Right forelimb (tissue), 1 donor: ENCODE measurements at places on chromosomes 5 and 9.

GRCh38 chr5:157566902-157567489 lies 8.6 kb downstream of the ADAM19 start:
- DNase-seq = no peak

DNA sequence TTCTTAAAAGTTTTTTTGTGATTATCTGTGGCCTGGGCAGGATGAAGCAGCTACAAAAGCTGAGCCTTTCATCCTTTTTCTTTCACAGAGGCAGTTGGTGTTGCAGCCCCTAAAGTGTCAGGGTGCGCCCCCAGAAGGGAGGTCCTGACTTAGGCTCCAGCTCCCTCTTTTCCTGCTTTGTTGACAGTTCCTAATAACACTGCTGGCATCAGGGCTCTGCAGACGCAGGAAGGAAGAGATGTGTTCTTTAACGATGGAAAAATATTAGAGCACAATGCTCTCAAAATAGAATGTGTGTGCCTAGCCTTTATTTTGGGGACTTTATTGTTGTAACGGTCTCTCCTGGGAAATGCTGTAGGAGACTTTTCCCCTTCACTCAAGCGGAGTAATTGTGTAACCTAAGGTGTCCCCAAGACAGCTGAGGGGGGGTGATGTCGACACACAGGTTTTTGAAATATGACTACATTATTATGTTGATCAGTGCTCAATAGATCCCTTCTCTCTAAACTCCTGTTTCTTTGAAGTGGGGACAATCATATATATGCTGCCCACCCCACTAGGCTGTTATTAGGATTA lies 135.6 kb downstream of the SEMA6A start:
- DNase-seq = no peak

DNA sequence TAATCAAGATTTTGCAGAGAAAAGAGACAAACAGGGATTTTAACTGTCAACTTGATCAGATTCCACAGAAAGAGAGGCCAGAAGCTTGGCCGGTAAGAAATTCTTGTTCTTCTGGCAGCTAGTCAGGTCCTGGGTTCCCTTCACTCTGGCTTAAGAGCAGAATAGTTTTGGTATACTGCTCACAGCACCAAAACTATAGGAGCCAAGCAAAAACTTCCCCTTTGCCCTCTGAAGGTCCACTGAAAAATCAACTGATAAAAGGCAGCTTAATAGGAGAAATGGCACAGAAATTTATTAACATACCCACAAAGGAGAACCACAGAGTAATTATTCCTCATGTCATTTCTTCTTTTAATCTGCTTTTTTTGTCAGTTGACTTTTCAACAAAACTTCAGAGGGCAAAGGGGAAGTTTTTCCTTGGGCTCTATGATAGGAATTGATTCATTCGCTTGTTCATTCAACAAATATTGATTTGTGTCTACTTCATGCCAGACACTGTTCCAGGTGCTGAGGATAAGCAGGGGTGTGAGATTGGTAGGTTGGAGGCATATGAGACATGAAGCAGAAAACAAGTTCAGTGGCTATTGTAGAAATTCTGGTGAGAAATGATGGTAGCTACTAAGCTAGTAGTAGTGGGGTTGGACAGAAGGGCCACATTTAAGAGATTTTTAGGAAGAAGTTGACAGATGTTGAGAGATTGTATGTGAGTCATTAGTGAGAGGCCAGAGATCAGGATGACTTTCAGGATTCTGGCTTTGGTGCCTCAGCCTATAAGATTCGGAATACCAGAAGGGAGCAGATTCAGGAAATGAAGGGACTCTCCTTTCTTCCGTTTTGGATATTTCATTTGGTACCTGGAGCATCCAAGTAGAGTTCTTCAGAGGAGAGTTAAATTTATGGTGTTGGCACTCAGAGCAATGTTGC lies 20.6 kb upstream of the NNT start:
- DNase-seq = no peak

- no peak for DNase-seq
Measured at GRCh38 chr5:32690153-32690552, 21.0 kb upstream of the NPR3 start.

DNA sequence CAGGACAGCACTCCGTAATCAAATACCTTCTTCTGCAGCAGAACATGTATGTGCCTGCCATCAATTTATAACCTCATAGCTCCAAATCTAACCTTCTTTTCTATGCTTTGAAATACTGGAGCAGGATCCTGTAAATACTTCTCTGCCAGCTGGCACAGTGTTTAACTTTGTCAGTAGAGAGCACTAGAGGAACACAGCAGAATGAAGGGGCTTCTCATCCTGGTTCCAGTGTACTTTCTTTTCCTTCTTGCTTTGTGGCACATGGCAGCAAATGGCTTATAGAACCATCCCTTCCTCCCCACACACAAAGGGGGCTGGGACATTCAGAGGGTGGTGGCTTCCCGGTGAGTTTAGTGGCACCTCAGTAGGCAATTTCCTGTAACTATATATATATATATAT lies 3.8 kb upstream of the FBXW11 start:
- no peak for DNase-seq

DNA sequence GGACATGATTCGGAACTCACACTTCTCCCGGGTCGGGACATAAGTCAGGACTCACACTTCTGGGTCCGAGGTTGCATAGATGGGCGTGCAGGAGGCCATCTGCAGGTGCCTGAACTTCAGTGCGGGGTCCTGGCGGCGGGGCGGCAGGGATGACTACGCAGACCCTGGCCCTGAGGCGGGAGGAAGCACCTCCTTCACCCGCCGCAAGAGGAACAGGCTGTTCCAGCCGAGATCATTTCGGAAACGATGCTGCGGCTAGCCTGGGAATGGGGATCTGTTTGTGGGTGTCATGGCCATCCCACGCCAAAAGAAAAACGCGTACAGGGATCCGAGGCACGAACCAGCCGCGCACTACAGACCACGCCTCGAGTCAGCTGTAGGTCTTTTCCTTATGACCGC lies 196.6 kb downstream of the TTLL11 start:
- DNase-seq = no peak

- no peak for DNase-seq
Measured at GRCh38 chr5:149265597-149265996, 6.1 kb upstream of the AFAP1L1 start.

GRCh38 chr5:179210478-179210877 lies 134.8 kb downstream of the ADAMTS2 start:
- DNase-seq = no peak

GRCh38 chr5:125044491-125045282 lies 298.2 kb upstream of the ZNF608 start:
- no peak for DNase-seq

DNA sequence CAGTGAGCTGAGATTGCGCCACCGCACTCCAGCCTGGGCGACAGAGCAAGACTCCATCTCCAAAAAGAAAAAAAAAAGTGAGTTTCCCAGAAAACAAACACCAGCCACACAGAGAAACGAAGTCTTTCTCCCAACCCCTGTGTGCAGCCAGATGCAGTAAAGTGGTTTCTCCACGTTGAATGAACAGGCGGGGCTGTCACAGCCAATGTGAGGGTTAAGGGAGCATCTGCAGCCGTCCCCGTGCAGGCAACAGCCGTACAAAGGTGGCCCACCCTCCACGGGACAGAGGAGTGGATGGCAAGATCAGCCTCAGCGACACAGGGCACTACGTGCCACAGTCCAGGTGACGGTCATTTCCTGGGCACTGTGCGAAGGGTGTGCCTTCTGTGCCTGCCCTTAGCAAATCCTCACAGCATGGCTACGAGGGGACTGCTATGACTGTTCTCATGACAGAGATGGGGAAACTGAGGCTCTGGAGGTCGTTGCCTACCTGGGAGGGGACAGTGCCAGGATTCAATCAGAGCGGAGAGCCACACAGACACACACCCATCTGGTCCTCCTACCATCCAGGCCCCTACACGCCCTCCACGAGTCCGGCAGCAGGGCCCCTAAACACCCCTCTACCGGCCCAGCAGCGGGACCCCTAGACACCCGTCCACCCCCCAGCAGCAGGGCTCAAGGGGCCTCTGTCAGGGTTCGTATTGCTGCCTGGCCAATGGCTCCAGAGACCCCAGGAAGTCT lies 2.3 kb downstream of the VAV2 start:
- DNase-seq = no peak

DNA sequence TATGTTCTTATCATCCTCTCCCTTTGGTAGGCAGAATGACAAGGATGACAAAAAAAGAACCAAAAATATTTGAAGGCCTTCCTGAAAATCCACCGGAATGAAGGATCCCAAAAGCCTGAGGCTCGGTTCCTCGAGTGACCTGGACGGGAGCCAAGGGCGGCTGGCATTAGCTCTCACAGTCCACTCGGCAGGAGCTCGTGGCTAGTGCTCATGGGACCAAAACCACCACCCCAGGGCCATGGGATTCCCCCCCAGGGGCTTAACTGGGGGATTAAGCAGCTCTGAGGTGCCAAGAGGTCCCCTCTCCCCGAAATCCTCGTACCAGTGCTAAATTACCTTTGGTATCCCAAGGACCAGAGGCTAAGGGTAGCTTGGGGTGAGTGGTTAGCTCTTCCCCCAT lies 586 bp upstream of the PDZD2 start:
- no peak for DNase-seq

- no peak for DNase-seq
Measured at GRCh38 chr5:127924606-127925005, 159.0 kb upstream of the SLC12A2 start.

- no peak for DNase-seq
Measured at GRCh38 chr5:88967633-88968585, 84.9 kb upstream of the MEF2C start.
